Activated CD4-positive, alpha-beta memory T cell treated with anti-CD3 and anti-CD28 coated beads for 36 hours (primary cell): ENCODE measurements at places on chromosomes 7 and 10.

GRCh38 chr10:113329121-113329596 lies 223.7 kb upstream of the HABP2 start:
- no peak overlapping the region for H3K4me3 ChIP-seq
- peaks cover 6% of the 10 kb centered on the region for H3K4me1 ChIP-seq
- DNase-seq, result no peak
- H3K27me3 ChIP-seq, result peaks cover 11% of the 10 kb centered on the region
- H3K36me3 ChIP-seq, result no peaks in the 10 kb centered on the region

DNA sequence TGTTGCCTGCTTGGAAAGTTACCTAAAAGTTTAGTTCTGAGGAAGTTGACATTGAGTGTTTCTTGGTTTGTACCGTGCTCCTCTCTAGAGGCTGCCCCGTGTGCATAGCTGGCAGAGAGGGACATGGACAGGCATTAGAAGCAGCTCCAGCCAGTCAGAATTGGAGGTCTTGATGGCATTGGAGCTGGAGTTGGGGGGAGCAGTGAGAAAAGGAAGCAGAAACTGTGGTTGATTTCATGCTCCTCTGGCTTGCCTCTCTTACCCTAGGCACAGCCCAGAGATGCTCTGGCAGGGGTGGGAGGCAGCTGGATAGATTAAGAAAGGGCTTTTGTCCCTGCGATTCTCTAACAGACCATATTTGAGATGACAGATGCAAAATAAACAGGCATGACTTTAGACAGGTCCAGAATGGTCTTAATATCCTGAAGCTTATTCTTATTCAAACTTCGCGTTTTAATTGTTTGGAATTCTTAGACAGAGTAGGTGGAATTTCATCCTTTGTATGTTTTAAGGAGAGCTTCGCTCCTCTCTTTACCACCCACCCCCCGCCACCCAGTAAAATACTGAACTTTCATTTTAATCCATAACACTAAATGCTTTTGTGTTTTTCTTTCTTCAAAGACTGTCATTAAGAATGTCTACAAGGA lies 73.5 kb upstream of the GLCCI1 start:
- H3K27ac ChIP-seq, result no peak overlapping the region
- H3K36me3 ChIP-seq, result peaks cover 1% of the 10 kb centered on the region
- H3K4me1 ChIP-seq, result no peaks in the 10 kb centered on the region
- H3K27me3 ChIP-seq, result no peaks in the 10 kb centered on the region
- H3K4me3 ChIP-seq, result no peak overlapping the region
- no peak for DNase-seq

DNA sequence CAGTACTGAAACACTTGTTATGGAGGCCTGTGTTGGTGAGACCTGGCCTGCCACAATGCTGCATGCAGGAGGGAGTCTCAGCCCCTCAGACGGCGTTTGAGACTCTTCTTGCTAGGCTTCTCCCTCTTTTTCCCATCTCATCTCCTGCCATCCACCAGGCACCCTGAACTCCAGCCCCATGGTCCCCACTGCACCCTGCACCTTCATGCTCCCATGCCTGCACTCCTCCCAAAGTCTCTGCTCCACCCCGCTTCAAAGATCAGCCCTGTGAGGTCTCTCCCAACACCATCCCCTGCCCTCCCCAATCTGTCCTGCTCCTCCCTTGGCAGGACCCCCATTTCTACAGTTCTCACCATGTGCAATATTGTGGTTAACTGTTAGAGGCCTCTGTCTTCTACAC lies 61.7 kb downstream of the VOPP1 start:
- peaks cover 79% of the 10 kb centered on the region for H3K4me1 ChIP-seq
- H3K36me3 ChIP-seq, result peaks cover 27% of the 10 kb centered on the region
- H3K27ac ChIP-seq, result no peak overlapping the region
- no peak overlapping the region for H3K4me3 ChIP-seq
- H3K27me3 ChIP-seq, result no peaks in the 10 kb centered on the region

GRCh38 chr10:23469596-23470237 lies 30.8 kb downstream of the OTUD1 start:
- peaks cover 4% of the 10 kb centered on the region for H3K4me1 ChIP-seq
- no peak overlapping the region for H3K27ac ChIP-seq
- no peak overlapping the region for H3K4me3 ChIP-seq
- no peak for DNase-seq
- H3K27me3 ChIP-seq, result peaks cover 14% of the 10 kb centered on the region
- no peaks in the 10 kb centered on the region for H3K36me3 ChIP-seq

GRCh38 chr7:6398943-6399342 lies 48.8 kb downstream of the DAGLB start:
- peaks cover 23% of the 10 kb centered on the region for H3K4me1 ChIP-seq
- H3K27ac ChIP-seq, result peak overlapping the region; percentile 13
- no peak for DNase-seq
- H3K36me3 ChIP-seq, result peaks cover 36% of the 10 kb centered on the region

DNA sequence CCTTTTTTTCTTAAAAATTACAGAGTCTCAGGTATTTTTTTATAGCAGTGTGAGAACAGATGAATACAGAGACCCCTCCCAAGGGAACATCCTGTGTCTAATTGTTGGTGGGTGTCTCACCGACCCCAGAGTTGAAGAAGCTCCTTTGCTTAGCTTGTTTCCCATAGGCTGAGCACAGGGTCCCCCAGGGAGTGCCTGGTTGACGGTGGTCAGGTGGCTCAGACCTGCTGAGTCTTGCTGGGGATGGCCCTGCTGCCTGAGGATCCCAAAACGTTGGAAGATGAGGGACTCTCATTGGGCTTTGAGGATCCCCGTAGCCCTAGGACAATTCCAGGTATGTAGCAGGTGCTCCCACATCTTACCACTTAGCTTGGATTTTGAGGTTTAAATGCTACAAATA lies 19.5 kb downstream of the SCART1 start:
- H3K4me3 ChIP-seq, result no peak overlapping the region
- DNase-seq, result no peak
- no peak overlapping the region for H3K27ac ChIP-seq
- peaks cover 28% of the 10 kb centered on the region for H3K4me1 ChIP-seq

- no peaks in the 10 kb centered on the region for H3K27me3 ChIP-seq
- no peaks in the 10 kb centered on the region for H3K36me3 ChIP-seq
- H3K27ac ChIP-seq, result no peak overlapping the region
- DNase-seq, result no peak
These were observed 118.9 kb downstream of the PLXDC2 start for GRCh38 chr10:19935176-19935575.

DNA sequence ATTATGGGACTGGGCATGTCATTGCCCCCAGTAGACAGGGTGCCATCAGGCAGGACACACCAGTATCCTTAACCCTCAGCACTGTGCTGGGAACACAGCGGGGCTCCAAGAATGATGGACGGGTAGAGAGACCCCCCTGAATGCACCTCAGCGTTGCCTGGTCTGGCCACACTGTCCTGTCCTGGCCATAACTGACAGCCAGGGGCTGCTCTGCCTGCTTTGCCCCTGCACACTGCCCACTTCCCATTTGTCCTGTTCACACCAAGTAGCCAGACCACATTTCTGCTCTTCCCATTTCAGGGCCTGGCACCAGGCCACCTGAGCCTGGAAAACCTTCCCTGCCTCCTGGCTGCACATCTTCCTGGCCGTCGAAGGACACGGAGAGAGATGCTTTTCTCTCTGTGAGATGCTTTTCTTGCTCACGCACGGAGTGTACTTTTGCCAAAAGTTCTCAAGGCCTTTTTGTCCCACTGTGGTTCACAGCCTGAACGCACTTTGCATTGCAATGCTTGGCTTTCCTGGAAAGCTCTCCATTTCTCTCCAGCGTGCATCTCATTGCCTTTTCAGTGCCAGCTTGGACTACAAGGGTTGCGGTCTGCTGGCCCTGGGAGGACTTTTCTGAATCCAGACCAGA lies 131.0 kb upstream of the EEPD1 start:
- no peaks in the 10 kb centered on the region for H3K4me1 ChIP-seq
- DNase-seq, result no peak
- no peak overlapping the region for H3K27ac ChIP-seq
- no peaks in the 10 kb centered on the region for H3K27me3 ChIP-seq
- no peaks in the 10 kb centered on the region for H3K36me3 ChIP-seq
- no peak overlapping the region for H3K4me3 ChIP-seq
